ENCODE measurements at places on chromosomes 6 and 20.
A peak's percentile ranks its signal among the peaks of the same experiment; 100 is the strongest.

DNA sequence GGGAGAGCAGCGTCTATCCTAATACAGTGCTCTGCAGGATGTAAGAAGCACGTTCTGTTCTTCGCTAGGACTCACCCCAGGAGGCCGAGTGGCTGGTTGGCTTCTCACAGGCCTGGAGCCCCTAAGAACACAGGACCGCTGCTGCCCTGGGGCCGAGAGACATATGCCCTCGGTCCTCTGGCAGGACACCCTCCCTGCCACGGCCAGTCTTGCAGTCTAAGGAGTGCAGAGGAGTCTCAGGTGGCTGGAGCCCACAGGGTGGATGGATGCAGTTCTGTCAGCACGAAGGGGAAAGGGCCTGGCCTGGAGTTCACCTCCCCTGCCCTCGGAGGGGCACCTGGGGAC, 96.5 kb downstream of the SMOC2 start:
- no peak for DNase-seq

DNA sequence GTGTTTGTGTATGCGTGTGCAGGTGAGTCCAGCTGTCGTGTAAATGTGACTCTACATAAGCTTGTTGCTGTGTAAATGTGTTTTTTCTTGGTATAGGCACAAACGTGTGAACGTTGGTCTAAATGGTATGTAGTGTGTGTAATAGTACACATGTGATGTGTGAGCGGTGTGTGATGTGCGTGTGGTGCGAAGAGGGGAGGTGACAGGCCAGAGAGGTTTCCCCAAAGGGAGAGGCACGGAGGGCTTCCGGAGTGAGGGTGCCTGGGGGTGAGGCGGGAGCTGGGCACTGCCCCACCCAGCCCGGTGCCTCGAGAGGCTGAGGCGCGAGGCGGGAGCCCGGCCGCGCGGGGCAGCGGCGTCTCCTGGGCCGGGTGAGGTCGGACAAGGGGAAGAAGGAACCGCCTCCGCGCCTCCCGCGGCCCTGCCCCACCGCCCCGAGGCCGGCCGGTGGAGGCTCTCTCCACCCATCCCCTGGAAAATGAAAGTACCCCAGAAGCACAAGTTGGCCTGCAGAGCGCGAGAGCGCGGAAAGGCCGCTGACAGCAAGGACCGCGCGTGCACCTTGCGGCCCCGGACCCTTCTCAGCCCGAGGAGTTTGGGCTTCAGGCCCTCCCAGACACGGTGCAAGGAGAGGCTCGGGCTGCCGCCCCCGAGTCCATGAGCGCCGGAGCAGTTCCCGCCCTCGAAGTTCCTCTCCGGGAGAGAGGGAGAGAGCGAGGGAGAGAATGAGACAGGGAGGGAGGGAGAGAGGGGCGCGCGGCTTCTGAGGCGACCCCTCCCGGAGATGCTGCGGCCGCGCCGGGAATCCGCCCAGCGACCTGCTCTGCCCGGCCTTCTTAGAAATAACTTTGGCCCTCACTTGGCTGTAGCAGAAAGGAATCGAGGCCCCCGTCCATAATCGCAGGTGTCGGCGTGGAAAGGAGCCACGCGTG, 43.2 kb upstream of the OSTM1 start:
- peak; percentile 82 for DNase-seq

DNA sequence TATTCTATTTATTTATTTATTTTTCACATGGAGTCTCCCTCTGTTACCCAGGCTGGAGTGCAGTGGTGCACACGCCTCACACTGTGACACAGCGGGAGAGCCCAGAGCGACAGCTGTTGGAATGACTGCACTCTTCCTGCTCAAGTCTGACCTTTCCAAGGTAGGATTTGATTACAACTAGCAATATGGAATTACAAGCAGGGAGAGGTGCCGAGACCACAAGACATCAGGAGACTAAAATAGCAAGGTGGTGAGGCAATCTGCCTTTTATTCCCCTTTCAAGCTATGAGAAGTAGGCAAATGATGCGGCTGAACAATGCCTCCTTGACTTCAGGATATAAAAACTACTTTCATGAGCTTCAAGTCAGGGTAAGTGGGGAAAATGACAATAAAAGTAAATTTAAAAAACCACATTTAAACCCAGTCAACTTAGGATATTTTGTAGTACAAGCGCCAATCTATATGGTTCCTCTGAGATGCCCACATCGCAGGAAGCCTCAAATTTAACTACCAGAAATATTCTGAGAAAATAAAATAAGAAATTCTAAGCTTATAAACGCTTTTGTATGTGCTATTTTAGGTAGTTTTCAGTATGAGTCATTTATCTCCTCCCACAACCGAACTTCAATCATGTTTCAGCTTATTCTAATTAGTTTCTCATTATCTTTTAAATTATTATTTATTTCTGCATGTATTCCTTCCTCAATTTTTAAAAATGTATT, 146.9 kb upstream of the SGK1 start:
- no peak for DNase-seq

DNA sequence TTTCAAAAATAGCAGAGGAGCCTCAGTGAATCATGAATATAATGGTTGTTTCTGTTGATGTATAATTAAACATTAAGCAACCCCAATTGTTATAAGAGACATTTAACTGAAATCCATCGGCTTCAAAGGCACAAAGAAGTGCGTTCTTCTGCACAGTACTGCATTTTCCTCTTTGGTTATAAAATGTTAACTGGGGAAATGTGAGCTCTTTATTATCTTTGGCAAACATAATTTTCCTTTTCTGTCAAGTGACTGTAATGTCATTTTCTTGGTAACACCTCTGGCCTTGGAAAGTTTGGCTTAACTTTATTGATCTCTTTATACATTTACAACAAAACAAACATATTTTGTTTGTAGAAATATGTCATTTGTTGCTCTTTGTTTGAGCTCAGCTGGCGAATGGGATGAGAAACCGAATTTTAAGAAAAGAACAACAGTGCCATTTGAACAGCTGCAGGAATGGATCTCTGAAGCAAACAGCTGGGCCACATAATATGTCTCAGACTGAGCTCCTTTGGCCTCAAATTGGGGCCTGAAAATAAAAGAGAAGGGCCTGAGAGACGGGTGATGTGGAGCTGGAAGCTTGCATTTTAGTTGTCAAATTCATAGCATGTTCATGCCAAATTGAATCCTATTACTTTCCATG, 427.0 kb upstream of the SPTLC3 start:
- DNase-seq = no peak

- peak; percentile 95 for DNase-seq
These were observed 137.0 kb upstream of the STMND1 start for GRCh38 chr6:16964553-16965499.

- no peak for DNase-seq
These were observed 1813.6 kb upstream of the DEFB115 start for GRCh38 chr20:29443819-29444218.

DNA sequence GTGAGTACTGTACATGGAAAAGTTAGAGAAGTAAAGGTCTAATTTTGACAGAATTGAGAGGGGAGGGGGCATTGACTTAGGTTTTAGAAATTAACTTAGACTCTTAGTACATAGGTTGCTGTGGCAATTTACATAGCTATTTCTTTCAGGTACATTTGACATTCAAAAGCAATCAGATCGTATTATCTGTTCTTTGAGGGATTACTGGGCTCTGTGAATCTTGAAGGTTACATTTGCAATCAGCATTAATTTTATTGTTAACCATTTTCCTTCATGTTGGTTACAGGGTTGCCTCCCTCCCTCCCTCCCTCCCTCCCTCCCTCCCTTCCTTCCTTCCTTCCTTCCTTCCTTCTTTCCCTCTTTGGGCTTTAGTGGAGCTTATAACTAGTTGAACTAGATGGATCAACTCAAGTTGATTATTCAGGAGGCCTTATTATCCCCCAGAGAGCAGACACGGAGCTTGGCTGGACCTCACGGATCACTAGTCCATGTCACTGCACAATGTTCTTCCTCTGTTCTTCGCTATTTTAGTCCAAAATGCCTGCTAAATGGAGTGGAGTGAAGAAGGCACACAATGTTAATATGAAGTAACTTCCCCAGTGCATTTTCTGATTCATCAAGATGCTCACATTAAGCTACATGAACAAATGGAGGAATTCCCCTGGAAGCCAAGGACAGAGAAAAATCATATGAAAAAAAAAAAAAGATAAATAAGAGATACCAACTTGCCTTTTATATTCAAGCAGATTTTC, 87.8 kb downstream of the PLCB4 start:
- no peak for DNase-seq

DNA sequence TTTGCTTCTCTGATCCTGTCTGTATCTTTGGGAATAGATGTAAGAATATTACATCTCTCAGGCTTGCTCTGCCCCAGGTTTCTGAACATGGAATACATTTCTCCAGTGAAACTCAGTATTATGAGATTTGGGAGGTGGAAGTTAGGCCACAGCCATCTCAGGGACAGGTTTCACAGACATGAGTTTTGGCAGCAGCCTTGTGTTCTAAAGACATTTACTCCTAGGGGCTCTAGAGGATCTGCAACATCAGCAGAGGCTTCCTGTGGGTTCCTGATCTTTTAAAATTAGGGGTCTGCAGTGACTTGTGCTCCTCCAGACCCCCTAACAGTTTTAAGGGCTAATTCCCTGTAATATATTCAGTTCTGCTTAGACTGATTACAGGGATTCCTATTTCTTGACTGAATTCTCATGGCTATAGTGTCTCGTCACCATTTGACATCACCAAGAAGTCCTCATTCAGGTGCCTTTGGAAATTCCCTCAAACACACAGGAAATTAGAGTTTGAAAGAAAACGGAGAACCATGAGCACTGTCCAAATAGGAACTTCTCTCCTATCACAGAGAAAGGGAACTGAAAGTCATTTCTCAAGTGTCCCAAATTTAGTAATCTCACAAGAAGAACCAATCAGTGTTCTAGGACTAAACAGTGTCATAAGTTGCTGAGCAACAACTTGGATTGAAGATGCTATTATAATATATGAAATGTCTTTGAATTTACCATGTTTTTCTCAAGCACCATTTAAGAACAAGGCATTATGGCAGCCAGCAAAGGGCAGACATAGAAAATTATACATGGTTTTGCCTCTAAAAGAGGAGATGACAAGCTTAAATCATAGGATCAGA, 2.5 kb upstream of the HLA-DRA start:
- no peak for DNase-seq

DNA sequence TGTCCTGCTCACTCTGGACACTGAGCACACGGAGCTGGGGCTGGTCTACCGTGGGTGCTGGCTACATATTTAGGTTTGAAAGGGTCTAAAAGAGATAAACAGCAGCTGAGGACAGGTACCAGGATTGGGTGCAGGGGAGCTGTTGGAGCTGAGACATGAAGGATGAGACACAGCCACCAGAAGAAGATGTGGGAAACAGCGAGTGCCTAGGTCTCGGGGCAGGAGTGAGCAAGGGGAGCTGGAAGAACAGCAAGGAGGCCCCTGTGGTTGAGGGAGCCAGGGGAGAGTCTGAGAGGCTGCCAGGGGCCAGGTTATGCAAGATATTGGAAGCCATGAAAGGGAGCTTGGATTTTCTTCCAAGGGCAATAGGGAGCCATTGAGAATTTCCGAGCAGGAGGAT, 434.0 kb upstream of the SULF2 start:
- DNase-seq = no peak

DNA sequence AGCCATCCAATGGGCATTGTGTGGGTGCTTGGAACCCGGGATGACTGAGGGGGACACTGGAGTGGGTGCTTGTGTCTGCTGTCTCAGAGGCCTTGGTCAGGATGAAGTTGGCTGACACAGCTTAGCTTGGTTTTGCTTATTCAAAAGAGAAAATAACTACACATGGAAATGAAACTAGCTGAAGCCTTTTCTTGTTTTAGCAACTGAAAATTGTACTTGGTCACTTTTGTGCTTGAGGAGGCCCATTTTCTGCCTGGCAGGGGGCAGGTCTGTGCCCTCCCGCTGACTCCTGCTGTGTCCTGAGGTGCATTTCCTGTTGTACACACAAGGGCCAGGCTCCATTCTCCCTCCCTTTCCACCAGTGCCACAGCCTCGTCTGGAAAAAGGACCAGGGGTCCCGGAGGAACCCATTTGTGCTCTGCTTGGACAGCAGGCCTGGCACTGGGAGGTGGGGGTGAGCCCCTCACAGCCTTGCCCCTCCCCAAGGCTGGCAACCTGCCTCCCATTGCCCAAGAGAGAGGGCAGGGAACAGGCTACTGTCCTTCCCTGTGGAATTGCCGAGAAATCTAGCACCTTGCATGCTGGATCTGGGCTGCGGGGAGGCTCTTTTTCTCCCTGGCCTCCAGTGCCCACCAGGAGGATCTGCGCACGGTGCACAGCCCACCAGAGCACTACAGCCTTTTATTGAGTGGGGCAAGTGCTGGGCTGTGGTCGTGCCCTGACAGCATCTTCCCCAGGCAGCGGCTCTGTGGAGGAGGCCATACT, 49.4 kb downstream of the PYGB start:
- no peak for DNase-seq

- no peak for DNase-seq
These were observed 2.1 kb upstream of the IP6K3 start for GRCh38 chr6:33748841-33749240.

DNA sequence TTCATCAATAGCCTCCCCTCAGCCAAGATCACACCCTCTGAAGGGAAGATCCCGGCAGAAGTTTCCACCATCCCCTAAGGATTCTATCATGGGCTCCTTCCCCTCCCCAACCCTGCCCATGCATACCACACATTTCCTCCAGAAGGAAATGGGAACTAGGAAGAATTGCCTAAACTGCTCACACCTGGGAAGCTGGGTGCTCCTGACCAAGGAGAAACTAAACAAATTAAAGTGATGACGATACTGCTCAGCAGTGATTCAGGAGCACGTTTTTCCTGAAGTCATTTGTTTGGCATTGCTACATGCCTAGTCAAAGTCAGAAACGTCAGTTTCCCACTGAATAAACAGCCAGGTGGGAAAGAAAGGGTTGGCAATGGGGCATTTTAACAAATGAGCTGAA, 136.1 kb upstream of the CDYL start:
- DNase-seq = no peak

- DNase-seq = no peak
These were observed 132.7 kb downstream of the ERMARD start for GRCh38 chr6:169884158-169884557.

DNA sequence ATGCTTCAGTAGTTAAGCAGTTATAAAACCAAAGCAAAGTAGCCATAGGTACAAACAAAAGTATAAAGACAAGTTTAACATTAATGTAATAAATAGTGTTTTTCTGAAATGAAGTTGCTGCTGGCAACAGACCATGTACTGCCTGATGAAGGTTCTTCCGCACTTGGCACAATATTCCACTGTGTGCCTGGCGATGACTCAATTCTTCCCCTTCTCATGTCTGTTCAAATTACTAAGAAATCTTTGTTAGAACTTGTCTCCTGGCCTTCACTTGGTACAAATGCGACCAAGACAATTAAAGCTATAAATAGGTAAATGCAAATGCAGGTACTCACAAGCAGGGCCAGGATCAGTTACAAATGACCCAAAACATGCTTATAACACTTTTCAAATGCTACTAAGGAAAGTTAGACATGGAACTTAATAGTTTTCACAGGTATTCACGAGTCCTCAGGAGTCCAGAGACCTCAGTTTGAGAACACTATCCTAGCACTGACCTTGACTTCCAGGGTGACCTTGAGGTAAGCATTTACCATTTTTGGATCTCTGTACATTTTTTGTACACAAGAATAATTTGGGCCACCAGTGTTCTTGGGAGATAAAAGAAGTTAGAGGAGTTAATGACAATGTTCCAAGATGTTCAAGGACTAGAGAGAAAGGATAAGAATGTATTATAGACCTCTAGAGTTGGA, 8.1 kb upstream of the DDR1 start:
- no peak for DNase-seq

Data from retina (tissue), 1 donor.